Hindlimb muscle (tissue), 1 donor: ENCODE measurements at places on chromosomes 12 and 14. TPM values are rescaled to one million over a fixed set of nuclear protein-coding genes. Genes with fewer than 3 reads are reported as not detected.

DNA sequence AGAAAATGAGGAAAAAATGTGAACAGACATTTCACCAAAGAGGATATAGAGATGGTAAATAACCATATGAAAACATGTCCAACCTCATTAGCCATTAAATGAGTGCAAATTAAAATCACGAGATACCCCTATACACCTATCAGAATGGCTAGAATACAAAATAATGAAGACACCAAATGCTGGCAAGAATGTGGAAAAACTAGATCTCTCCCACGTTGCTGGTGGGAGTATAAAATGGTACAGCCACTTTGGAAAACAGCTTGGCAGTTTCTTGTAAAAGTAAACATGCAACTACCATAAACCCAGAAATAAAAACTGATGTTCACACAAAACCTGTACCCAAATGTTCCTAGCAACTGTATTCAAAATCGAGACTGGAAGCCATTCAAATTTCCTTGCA lies 38.3 kb upstream of the TCL1B start:
- no peak for DNase-seq

- no peak for DNase-seq
Observed at GRCh38 chr12:118959348-118959747, 22.0 kb upstream of the SRRM4 start.

DNA sequence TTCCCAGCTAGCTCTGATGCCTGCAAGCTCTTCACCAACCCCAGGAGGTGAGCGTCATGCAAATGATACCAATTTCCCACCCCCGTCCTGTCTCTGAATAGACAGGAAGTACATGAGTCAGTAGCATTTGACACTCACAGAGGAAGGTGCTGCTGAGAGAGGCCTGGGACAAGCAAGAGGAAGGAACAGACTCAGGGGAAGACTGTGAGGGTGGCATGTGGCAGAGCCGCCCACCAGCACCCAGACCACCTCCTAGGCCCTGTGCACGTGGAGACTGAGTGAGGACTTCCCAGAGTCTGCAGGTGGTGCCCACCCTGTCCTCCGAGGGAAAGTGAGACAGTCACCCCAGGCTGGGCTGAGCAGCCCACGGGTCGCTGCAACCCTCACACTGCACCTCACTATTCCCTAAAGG lies 199.5 kb upstream of the SFSWAP start:
- DNase-seq, result no peak

DNA sequence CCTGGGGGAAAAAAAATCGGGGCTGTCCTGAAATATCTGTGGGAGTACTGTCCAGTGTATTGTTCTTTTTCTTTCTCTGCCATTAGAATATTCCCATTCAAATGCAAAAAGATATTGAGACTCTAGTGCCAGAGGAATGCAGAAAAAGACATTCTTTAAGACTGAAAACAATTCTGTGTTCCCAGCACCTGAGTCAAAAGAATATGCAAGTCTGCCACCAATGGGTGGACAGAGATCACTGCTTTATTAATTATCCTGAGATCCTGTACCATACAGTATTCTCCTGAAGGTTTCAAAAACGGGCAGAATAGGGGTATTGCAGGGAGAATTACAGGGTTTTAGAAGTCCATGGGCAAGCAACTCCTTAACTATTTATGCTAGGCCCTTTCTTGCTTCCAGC lies 361.8 kb downstream of the C12orf50 start:
- DNase-seq, result no peak

DNA sequence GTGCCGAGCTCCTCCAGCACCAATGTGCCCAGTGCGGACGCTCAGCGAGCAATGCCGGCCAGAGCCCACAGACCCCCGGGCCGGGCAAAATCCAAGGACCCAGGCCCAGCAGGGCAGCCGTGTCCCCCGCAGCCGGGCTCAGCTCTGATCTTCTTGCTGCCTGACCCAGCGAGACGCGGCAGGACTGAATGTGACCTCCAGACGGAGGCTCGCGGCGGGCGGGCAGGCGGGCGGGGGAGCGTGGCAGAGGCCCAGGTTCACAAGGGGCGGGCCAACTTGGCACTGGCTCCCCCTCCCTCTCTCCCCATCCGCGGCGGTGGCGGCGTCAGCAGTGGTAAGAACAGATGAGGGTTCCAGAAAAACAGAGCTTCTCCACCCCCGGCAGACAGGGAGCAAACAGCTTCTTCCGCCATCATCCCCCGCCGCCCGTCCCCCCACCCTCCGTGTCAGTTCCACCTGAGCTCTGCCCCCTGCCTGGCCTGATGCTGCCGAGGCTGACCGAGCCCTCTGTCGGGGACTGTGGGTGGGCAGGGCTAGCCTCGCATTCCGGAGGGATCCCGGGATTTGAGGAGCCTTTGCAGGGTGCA lies 94.3 kb downstream of the RFLNA start:
- DNase-seq, result peak; percentile 73

DNA sequence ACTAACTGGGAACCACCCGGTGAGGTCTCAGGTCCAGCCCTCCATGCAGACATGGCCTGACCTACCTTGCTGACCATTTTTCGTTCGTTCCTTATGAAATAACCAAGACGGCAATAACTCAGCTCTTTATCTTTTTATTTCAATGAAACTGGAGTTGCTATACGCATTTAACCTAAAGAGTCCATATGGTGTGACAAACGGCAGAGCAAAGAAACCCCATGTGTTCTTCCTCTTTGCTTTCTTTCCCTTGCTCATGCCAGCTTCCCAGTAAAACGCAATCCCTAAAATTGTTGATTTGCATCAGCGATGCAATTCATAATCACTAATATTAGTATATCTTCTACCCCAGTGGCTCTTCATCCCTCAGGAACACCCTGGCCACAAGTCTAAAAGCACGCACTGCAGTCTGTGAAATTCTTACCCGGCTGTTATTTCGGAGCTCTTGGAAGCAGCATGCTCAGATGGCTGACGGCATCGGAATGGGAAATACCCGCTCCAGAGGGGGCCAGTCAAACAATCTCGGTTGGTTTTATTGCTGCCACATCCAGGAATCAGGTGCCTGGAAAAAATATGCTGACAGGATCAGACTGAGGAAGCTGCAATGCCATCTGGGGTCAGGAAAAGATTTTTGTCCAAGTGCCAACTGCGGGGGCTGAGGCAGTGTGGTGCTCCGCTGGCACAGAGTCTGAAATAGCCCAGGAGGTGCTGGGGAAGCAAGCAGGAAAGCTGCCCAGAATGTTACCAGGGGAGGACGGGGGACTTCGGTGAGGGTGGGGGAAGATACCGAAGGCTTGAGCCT lies 28.2 kb upstream of the KCNA1 start:
- no peak for DNase-seq

GRCh38 chr12:76813265-76813664 lies 49.4 kb downstream of the ZDHHC17 start:
- DNase-seq, result no peak

- no peak for DNase-seq
Observed at GRCh38 chr12:51281202-51281924, 11.1 kb upstream of the SMAGP start.

The SELPLG gene
- polyA plus RNA-seq, result 5.2 TPM

The LTBR gene
- polyA plus RNA-seq, result 53.9 TPM
